ENCODE measurements at places on chromosomes 1 and 21.

GRCh38 chr1:48906164-48906563 lies 129.5 kb upstream of the BEND5 start:
- no peak for DNase-seq

DNA sequence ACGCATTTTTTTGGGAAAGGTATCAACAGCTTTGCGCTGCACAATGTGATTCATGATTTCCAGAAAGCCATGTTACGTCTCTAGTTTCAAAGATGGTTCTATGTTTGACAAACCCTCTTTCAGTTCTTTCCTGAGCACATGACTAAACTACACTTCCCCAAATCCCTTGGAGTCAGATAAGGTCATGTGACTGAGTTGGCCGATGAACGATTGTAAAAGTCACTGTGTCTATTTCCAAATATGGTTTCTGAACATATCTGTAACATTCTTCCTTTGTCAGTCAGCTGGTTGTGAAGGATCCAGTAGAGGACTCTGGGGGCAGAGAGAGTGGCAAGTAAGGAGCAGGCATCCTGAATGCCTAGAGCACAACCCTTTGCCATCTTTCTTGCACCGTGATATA lies 35.4 kb downstream of the TMPRSS15 start:
- no peak for DNase-seq

DNA sequence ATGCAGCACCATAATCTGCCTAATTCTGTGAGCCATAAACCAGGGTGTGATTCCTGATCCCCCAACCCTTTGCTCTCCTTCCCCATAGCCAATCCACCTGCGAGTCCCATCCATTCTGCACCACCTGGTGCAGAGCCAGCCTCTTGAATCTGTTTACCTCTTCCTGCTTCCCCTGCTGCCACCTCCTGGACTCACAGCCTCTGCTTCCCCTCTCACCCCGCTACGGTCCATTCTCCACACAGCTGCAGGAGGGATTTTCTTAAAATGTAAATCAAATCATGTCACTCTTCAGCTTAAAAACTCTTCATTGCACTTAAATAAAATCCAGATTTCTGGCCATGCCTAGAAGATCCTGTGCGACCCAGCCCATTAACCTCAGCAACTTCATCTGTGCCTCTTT lies 186.7 kb downstream of the FOXD2 start:
- DNase-seq, result no peak

DNA sequence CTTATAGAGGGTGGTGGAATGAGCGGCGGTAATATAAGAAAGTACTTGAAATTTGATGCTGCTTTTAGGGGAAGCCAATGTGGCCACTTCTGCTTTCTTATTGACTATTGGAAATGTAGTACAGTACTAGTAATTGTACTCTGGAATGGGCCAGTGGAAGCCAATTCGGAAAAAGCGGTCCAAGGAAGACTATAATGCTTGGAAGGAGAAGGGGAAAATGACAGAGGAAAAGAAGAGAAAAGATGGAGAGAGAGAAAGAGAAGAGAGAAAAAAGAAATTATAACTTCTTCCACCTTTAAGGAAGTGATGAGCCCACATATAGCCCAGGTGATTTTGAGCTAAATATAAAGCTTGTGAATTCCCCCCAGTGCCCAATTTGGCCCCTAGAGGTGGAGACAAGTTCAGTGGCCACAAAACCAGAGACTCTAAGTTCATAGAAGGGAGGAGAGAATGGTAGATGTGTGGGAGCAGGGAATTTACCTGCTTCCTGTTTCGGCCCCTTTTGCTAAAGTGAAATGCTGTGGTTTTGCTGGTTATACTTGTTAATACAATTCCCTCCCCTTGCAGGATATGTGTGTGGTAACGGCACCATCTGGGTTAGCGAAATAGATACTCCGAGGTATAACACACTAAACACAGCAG lies 35.7 kb upstream of the DUSP10 start:
- DNase-seq, result peak; percentile 76

DNA sequence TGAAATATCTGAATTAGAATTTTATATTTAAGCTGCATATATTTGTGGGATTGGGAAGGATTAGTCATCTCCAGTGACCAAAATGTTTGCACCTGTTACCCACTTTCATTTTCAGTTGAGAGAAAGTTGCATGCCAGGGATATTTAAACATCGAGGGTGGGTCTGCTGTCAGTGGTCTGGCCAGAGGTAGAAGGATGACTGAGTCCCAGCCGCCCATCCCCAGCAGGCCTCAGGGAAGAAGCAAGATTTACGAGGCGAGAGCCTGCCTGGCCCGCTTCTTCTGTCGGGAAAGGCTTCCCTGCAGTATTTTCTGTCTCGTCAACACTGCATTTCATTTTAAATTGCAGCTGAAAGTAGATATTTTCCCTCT lies 1.4 kb upstream of the MAN1C1 start:
- DNase-seq, result no peak

DNA sequence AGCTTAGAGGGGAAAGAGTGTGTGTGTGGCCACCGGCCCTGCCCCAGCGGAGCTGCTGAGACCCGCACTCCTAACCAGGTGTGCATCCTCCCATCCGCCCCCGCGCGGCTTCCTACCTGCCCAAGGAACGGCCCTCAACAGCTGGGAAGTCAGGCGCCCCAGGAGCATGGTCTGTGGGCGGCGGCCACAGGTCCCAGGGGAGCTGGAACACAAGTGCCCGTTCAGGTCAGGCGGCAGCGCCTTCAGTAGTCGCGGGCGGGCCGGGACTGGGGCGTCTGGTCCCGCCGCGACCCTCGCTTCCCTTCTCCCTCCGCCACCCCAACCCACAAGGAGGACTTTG lies 448 bp downstream of the AURKAIP1 start:
- DNase-seq, result no peak

- DNase-seq, result no peak
Observed at GRCh38 chr1:230308039-230308438, 118.1 kb downstream of the PGBD5 start.

DNA sequence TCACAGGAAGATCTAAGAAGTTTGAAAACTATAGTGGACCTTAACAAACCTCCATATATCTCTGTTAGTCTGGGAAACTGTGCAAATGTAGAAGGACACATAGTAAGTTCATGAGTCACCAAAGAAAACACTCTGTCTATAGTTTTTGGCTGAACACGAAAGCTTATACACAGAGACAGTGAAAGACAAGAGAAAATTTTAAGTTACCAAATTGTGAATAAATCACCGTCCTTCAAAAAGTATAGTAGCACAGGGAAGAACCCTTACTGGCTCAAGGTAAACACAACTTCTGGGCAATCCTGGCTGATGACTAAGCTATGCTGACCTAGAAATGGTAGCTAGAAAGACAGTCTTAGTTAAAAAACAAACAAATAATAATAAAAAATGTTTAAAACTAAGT lies 1057.9 kb downstream of the AMY1C start:
- no peak for DNase-seq

DNA sequence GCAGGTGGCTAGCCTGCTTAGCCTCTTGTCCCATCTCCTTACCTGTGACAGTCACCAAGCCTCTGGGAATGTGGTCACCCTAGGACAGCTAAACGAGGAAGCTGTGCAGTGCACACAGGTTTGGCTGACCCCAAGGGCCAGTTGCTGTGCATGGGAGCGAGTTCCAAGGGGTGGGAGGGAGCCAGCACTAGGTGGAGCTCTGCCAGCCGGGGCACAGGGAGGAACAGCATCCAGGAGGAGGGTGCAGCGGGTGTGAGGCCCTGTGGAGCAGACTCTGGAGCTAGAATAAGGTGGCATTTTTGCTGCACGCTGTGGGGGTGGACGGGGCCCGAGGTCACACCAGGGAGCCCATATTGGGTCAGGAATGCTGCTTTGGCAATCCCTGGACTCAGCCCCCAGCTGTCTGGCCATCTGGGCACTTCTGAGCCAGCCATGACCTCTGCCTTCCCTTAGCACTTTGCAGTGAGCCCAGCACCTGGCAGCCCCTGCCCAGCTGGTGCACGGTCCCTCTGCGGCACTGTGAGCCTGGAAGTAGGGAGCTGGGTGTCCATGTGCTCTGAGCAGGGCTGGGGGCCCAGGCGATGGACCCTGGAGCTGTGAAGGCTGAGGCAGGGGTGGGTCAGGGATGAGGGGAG lies 8.7 kb downstream of the PDXK start:
- no peak for DNase-seq

DNA sequence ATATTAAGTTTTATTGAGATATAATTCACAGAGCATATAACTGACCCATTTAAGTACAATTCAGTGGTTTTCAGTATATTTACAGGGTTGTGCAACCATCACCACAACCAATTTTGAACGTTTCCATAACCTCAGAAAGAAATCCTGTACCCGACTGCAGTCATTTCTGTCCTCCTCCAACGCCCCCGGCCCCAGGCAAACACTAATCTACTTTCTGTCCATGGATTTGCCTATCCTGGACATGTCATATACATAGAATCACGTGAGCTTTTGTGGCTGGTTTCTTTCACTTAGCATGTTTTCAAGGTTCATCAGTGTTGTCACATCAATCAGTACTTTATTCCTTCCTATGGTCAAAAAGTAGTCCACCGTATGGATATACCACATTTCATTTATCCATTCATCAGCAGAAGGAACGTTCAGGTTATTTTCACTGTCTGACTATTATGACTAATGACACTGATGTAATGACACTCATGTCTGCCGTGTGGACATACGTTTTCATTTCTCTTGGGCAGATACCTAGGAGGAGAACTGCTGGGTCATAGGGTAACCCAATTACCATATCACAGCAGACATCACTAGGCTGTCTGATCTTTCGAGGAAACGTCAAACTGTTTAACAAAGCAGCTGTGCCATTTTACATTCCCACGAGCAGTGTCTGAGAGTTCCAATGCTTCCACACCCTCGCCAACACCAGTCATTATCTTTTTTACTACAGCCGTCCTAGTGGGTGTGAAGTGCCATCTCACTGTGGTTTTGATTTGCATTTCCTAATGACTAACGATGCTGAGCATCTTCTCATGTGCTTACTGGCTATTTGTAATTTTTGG lies 30.8 kb downstream of the MRPL37 start:
- DNase-seq, result peak; percentile 79

- DNase-seq, result no peak
Observed at GRCh38 chr1:108745980-108746381, 493 bp upstream of the STXBP3 start.

GRCh38 chr1:222798975-222799374 lies 15.9 kb upstream of the DISP1 start:
- no peak for DNase-seq

- DNase-seq, result no peak
Observed at GRCh38 chr1:144101397-144102045, 129.7 kb upstream of the FAM72C start.

GRCh38 chr1:234186037-234186688 lies 187.1 kb upstream of the COA6 start:
- peak; percentile 7 for DNase-seq

DNA sequence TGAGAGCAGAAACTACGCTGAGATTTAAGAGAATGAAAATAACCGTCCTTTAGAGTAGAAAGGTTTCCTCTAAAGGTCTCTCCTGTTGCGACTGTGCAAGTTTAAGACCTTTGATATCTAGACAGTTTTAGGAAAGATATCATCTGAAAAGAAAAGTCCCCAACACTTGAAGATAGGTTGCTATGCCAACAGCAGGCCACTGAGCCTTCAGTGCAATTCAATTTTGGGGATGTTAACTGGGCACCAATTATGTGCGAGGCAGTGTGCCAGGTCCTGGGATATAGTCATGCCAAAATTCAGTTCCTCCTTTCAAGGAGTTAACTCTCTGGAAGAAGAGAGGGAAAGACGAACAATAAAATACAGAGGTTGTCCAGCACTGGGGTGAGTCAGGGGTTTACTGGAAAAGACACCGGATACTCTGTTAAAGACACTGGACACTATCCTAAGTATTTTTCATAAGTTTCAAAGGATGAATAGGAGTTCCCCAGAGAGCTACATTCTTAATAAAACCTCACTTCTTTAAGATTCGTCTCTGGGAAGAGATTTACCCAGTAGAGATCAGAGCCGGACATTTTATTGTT lies 25.5 kb upstream of the ZNF281 start:
- no peak for DNase-seq
